ENCODE measurements at places on chromosomes 6 and 20.

GRCh38 chr6:157756708-157757429 lies 66.2 kb upstream of the SNX9 start:
- peak; percentile 89 for DNase-seq

GRCh38 chr6:38259736-38260135 lies 380.0 kb downstream of the BTBD9 start:
- no peak for DNase-seq

- DNase-seq, result no peak
These were observed 333.9 kb upstream of the SOX4 start for GRCh38 chr6:21259660-21260059.

GRCh38 chr20:9228774-9229450 lies 160.0 kb downstream of the PLCB4 start:
- DNase-seq, result no peak

GRCh38 chr20:32449057-32449889 lies 91.1 kb downstream of the ASXL1 start:
- DNase-seq, result peak; percentile 21

GRCh38 chr6:169997930-169998218 lies 246.5 kb downstream of the ERMARD start:
- DNase-seq, result no peak

GRCh38 chr20:17693444-17694001 lies 6.2 kb upstream of the BANF2 start:
- DNase-seq, result peak; percentile 52

- DNase-seq, result no peak
These were observed 1055.1 kb upstream of the GJE1 start for GRCh38 chr6:141077355-141078333.

DNA sequence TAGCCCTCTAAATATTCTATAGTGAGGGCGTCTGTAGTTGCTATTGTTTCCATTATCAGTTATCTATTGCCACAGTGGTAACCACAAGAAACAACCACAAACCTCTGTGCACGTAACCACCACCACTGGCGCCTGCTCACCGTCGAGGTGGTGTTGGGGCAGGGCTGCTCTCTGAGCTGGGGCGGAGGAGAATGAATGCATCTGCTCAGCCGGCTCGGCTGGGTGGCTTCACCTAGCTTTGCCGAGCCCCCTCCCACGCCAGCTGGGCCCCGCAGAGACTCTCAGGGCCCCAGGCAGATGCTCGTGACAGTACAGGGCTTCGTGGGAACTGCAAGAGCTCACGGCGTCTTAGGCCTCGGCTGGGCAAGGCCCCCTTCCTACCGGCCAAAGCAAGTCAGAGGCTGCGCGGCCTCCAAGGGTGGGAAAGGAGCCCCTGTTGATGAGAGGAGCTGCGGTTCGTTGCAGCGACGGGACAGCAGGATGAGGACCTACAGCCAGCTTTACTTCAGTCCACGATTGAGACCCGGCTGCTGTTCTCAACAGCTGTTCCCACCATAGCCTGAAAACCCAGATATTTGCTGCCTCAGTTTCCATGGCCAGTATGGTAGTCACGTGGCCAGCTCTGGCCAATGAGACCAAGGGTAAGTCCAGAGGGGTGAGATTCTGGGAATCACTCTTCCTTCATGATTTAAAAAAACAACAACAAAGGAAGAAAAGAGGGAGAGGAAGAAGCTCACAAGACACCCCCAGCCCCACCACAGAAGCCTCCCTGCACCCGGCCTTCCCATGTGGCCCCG lies 120.2 kb upstream of the AFDN start:
- DNase-seq, result no peak

- DNase-seq, result no peak
These were observed 12.5 kb upstream of the POU3F2 start for GRCh38 chr6:98821756-98822405.

DNA sequence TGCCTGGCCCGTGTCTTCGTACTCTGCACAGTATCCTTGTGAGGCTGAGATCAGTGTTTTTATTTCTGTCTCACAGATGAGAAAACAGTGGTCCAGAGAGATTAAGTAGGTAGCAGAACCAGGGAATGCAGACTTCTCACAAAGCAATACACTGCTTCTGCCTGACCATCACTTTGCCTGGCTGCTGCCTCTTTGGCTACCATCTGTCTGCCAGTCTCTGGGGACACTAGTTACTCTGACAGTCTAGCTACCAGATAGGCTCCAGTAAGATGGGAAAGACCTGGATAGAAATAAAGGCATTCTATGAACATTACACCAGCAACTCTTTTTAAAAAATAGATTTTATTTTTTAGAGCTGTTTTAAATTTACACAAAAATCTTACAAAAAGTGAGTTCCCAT lies 96.9 kb downstream of the PHACTR3 start:
- no peak for DNase-seq

- no peak for DNase-seq
These were observed 37.6 kb downstream of the PKIB start for GRCh38 chr6:122647765-122648164.

GRCh38 chr6:125357515-125358256 lies 55.9 kb upstream of the HDDC2 start:
- DNase-seq, result peak; percentile 81

GRCh38 chr20:11484479-11484878 lies 433.2 kb upstream of the BTBD3 start:
- DNase-seq, result no peak

- no peak for DNase-seq
These were observed 9.9 kb downstream of the PSMA7 start for GRCh38 chr20:62133051-62133845.

GRCh38 chr6:72140795-72141194 lies 254.4 kb downstream of the RIMS1 start:
- no peak for DNase-seq

DNA sequence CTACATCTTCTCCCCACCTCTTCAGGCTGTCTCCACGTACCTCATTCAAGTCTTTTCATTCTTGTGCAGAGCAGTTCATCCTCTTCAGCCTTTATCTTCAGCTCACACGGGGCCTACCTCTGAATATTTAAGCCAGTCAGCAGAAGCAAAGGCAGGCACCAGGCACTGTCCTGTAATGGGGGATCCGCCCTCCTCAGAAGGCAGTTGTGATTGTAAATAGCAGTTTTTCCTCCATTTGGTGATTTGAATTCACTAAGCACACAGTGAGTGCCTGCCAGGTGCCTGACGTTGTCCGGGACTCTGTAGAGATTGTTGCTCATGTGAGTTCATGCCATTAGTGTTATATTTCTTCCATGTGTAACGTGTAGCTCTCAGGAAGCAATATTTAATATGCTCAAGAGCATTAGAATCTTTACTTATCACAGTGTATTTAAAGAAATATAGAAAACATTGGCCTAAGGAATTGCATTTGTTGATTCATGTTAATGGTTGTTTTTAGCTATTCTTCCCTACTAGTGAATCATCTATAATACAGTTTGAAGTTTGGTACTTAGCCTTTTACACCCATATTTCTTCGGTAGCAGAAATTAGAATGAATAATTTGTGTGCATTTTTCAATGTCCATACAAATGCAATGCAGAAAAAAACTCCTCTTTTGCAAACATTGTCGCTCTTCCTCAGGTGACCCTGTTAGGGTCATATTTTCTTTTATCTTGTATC lies 17.9 kb downstream of the BPHL start:
- DNase-seq, result no peak

- peak; percentile 79 for DNase-seq
These were observed 4.6 kb upstream of the OSER1 start for GRCh38 chr20:44215125-44215524.

DNA sequence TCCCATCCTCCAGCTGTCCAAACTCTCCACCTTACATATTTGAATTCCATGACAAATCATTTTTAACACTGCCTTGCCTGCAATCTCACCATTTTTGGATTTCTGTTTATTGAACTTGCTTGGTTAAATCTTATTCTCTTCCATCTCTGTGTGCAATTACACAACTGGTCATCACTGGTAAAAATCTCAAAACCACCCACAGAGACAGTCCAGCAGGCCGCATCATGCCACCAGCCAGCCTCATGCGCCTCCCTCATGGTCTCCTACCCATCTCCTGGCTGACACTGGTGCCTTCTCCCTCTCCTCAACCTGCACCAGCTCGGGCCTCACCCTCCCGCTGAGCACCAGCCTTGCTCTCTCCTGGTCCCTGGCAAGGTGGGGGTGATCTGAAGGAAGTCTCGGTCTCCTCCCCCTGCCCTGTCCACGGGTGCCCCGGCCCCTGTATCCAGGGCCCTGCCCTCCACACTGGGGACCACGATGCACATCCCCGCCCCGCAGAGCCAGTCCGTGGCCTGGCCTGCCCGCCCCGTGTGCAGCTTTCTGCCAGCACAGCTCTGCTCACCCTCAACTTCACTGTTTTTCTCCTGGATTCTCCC lies 92.0 kb downstream of the THBS2 start:
- DNase-seq, result peak; percentile 16

DNA sequence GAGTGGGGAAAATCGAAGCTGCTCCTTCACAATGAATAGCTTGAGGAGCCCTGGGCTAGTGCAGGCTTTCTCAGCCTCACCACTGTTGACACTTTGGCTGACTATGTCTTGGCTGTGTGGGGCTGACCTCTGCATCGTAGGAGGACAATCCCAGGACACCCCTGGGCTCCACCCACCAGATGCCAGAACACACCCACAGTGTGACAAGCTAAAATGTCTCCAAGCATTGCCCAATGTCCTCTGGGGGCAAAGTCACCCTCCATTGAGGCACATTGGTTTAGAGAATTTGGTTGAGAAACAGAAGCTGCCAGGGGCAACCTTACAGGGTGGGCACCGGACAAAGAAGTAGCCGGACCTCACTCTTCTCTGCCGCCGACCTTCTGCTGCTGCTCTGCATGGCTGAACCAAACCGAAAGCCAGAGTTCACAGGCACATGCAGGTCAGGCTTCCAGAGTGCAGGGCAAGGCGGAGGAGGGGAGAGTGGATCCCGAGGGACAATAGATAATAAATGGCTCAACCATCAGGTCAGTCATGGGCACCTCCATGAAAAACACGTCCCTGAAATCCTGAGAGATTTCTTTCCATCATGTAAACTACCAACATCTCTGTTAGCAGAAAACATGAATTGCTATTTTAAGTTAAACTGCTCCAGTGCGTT lies 189.0 kb downstream of the LRFN2 start:
- DNase-seq, result no peak

GRCh38 chr6:44002593-44003344 lies 124.5 kb downstream of the MRPL14 start:
- DNase-seq, result peak; percentile 80

GRCh38 chr6:52285177-52286068 lies 881 bp upstream of the MCM3 start:
- no peak for DNase-seq

- DNase-seq, result no peak
These were observed 6.2 kb downstream of the NPBWR2 start for GRCh38 chr20:64100946-64101688.

DNA sequence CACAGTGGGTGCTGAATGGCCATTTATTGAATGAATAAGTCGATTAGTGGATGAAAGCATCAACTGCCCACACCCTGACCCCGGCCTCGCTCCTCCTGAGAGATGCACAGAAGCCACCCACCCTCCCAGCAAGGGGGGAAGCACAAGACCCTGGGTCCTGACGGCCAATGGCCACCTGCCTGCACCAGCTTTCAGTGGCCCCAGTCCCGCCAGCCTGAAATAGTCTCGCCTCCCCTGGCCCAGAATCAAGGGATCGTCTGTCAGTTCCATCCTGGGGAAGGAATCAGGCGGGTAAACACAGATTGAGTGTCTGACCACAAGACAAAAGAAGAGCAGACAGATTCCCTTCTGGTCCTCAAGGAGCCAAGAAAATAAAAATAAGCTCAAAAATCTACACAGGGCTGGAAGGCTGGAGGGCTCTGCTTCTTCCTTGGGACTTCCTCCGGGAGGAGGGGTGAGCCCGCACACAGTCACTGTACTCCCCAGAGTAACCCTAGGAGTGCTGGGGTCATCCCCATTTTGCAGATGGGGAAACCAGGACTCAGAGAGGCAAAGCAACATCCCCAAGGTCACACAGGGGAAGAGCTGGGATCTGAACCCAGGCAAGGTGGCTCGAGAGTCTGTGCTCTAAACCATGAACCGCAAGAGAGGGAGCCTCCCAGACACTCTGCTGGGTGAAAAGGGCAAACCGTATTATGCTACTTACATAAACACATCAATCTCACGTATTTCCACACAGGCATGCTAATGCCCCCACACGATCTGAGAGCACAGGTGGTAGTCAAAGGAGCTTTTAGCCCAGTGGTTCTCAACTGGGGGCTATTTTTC lies 7.8 kb downstream of the PREX1 start:
- no peak for DNase-seq

GRCh38 chr20:52340036-52340634 lies 148.6 kb upstream of the ZFP64 start:
- no peak for DNase-seq

DNA sequence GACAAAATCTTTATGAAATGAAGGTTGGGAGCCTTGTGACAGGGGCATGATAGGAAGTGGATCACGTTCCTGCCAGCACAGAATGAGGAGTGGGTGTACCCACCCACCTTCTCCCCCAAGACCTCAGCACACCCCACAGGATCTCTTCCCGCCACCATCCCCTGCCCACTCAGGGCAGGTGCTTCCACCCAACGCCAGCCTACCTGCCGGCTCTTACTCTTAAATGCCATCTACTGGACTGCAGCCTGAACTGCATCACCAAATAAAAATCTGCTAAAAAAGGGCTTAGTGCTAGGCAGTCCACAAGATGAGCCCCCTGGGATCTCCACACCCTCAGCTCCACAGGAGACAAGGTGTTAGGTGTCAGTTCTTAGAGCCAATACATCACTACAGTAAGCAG lies 20.6 kb downstream of the DTNBP1 start:
- no peak for DNase-seq

GRCh38 chr6:161379834-161380582 lies 106.1 kb upstream of the AGPAT4 start:
- no peak for DNase-seq

- no peak for DNase-seq
These were observed 120.4 kb downstream of the SYNDIG1 start for GRCh38 chr20:24589815-24590177.

GRCh38 chr20:16752082-16752481 lies 3.9 kb downstream of the OTOR start:
- DNase-seq, result no peak

DNA sequence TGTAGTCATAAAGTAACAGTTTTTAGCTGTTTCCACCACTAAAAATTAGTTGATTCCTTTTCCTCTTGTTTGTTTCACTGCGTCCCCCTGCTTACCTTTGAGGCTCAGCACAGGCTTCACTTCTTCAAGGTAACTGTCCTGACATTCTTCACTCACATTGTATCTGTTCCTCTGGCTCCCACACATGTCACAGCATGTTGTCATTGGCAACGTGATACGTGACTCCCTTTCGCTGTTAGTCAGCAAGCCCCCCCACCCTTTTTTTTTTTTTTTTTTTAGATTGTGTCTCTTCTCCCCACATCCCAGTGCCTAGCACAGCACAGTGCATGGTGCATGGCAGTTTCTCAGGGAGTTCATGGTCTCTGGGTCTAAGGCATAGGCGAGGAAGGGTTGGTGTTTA lies 13.3 kb downstream of the VAPB start:
- no peak for DNase-seq

GRCh38 chr20:12012241-12013222 lies 94.8 kb downstream of the BTBD3 start:
- peak; percentile 39 for DNase-seq

DNA sequence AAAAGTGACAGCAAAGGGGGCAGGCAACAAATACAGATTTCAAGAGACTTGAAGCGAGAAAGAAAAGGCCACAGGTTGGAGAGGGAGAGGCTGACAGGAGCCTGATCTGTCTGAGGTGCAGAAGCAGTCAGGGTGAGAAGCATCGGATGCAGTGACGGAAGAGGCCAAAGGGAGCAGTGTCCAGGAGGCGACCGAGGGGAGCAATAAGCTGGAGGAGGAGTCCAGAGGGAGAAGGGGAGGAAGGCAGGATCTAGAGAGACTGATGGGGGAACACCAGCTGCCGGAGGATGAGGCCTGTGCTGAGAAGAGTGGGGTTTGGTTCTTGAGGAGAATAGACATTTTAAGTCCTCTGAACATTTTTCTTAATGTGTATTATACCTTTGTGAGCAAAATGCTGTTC lies 23.8 kb downstream of the FARS2 start:
- no peak for DNase-seq
